DMS79 (cell line): ENCODE measurements at places on chromosomes 16 and 17.
A peak's percentile ranks its signal among the peaks of the same experiment; 100 is the strongest.

GRCh38 chr16:17235147-17235815, 235.5 kb downstream of the XYLT1 start:
- no peak for DNase-seq

DNA sequence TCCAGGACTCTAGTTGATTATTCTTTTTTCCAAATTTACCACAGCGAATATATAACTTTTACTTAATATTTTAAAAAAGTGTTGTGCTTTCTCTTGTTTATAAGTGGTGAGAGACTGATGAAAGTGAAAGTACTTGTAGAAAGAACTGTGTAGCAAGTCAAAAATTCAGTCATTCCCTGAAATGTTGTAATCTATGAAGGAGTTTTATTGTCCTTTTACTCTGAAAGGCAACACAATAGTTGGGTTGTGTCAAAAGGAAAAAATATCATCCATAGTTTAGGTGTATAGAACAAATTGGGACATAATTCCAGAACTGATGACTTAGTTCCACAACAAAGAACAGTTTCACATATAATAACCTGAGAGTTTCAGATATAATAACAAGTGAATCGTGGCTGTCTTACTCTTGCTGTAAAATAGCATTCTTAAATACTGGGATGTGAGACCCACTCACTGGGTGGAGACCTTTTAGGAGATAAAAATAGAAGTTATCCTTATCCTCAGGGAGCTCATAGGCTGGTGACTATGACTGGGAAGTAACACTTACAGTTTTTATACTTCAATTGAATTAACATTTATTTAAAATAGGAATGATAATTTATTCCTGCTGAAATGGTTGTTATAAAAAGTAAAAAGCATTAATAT, 20.6 kb downstream of the CYB5B start:
- no peak for DNase-seq

GRCh38 chr17:2990396-2990795, 73.0 kb downstream of the OR1D5 start:
- no peak for DNase-seq

DNA sequence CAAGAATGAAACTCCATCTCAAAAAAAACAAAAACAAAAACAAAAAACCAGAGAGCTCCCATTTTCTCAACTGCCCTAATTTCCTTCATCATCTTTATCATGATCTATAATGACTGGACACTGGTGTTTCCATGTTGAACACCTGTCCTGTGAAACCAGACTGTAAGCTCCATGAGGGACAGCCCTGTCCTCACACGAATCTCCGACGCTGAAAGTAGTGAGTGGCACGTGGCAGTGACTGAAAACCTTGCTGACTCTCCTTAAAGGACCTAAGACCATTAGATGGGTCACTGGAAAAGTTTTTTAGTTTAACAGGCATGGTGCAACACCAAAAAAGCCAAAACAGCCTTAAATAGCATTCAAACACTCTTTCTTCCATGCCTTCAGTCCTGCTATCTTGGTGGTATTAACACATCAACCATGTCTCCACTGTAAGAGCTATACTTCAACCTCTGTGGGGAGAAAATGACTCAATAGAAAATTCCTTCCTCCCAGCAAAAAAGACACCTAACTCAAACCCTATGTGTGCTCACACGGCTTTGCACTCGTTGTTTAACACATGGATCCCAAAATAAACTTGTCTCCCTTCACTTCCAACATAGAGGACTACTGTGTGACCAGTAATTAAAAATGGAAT, 8.3 kb downstream of the AXIN2 start:
- DNase-seq = no peak

DNA sequence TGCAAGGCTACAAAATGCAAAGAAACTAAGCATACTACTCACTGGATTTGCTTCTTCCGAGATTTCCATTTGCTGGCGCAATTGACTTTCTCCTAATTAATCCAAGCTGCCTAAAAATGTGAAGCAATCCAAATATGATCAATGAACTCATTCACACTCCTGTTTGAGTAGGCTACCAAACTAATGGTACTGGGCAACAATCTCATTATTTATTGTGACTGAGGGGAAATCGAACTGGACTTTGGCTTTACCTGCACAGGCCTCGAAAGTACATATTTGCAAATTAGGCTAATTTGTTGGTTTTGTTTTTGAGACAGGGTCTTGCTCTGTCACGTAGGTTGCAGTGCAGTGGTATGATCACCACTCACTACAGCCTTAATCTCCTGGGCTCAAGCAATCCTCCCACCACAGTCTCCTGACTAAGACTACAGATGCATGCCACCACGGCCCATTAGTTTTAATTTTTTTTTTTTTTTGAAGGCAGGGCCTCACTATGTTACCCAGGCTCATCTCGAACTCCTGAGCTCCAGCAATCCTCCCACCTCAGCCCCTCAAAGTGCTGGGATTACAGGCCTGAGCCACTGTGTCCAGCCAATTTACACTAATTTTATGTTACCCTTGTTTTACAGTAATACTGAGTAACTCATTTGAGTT, 2.6 kb downstream of the ERI2 start:
- no peak for DNase-seq

DNA sequence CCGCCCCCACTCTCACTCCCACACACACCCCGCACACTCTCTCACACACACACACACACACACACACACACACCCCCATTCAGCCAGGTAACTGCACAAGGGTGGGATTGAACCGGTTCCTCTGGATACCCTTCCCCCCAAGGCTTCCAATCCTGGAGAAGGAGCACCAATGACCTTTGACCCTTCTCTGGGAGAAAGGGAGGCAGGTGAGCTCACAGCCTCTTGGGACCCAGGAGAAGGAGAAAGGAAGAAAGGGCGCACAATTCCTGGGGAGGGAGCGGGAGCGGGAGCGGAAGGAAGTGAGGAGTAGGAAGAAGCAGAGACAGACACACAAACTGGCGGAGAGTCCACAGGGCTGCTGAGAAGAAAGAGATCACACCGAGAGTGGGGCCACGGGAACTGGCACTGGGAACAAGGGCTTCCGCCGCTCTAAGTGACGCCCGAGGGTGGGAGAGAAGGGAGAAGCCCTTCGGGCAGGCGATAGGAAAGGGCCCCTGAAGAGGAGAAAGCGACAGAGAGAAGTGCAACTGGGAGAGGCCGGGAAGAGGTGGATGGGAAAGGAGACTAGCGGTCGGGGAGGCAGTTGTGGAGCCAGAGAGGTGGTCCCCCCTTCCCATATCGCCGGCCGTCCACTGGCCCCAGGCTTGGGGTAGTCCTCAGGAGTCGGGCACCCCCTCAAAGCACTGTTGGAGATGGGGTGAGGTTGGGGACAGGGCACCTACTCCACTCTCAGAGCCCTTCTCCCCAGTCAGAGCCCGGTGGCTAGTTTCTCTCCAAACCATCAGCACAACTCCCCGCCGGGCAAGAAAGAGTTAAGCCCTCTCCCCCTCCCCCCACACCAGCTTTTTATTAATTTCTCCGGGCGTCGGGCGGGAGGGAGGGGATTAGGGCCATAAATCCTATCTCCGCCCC, 1.3 kb downstream of the SAMD14 start:
- no peak for DNase-seq

GRCh38 chr17:49745175-49746139, 18.5 kb downstream of the FAM117A start:
- no peak for DNase-seq

DNA sequence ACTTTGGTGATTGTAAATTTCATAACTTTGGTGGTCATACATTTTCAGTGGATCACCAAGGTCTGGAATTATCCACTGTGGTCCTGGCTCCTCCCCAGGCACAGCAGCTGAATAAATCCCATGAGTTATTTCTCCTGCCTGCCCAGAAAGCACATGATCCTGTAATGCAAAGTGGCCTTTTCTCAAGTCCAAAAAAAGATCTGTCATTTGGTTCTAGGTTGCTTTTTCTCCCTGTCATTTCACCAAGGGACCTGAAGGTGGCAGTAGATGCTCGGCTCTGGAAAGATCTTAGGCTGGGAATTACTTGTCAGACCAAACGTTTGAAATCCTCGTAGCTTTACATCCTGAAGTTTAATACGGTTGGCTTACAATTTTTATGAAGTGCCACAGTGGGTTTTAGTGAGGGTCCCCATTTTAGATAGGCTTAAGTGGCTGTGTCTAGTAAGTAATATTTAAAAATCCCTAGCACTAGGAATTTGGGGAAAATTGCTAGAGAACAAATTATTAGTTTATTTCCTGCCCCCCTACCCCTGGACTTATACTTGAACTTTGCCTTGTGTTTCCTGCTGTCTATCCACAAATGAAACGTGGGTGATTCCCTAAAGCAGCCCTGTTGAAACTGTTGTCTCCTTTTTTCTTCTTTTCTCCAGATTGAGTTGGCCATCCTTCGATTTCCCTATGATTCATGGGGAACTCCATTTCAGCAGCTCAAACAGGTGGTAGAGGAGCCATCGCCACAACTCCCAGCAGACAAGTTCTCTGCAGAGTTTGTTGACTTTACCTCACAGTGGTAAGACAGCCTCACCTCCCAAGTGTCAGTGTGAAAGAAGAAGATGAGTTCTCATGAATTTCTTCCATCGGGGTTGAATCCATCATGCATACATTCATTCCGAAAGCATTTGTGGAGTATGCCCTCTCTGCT, 111.7 kb downstream of the MAP2K6 start:
- no peak for DNase-seq

- DNase-seq = no peak
Observed at GRCh38 chr16:80150978-80151721, 389.6 kb upstream of the DYNLRB2 start.

DNA sequence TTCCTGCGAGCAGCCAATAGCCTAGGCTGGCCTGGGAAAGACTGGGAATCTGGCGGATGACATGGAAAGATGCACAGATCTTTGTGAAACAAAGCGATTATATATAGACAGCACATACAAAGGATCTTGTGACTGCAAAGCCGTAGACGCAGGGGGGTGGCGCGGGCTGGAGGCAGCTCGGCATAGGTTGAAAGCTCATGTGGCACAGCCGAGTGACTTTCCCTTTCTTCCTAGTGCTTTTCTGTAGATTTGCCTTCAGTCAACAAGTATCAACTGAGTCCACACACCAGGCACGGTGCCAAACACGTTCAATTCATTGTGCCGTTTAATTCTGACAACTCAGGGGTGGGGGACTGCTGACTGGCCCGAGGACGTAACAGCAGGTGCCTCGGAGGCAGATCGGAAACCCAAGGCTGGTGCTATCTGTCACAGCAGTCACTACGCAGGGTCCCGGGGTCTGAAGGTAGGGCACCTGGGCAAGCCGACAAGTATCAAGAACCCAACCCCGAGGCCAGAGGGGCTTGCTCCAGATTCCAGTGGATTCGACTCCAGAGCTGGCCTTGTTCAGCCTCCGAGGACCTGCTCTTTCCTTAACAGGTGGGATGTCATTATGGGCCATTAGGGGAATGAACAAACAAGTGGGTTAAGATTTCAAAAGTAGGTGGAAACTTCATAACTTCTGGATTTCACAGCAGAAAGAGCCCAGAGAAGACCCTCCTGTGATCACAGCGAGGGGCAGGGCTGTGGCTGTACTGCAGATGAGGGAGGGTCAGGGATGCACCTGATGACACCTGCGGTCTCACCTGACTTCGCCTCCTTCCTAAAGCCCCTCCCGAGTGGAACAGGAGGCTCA, 5.9 kb downstream of the PAM16 start:
- peak; percentile 29 for DNase-seq

GRCh38 chr17:43372273-43372911, 26.4 kb upstream of the ARL4D start:
- no peak for DNase-seq

- DNase-seq = no peak
Observed at GRCh38 chr16:65041667-65042066, 80.2 kb downstream of the CDH11 start.

DNA sequence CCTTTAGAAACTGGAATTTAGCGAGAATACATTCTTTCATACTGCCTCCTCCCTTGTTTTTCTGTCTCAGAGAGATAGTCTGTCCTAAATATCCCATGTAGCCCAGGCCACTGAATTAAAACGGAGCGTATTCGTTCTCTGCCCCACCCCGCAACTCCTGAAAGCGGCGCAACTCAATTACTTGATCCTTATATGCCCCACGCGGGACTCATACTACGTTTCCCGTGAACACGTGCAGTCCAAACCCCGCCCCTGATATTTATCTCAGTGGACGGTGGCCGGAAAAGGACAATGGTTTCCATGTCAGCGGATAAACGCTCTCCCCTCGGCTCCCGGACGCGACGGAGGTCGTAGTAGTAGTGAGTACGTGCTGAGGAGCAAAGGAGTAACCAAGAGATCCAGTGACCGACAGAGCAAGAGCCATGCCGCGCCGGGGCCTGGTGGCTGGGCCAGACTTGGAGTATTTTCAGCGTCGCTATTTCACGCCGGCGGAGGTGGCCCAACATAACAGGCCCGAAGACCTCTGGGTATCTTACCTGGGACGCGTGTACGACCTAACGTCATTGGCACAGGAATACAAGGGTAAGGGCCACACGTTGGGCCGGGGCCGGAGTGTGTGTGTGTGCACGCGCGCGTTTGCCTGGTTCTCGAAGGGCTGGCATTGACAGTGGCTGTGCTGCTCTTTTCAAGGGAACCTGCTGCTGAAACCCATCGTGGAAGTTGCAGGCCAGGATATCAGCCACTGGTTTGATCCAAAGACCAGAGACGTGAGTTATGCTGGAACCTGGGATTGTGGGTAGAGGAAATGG, at the start of gene CYB5D1:
Gene CYB5D1, plus strand, starts transcription at position 291 of the 809 bp plus-strand sequence. Its CDS starts 132 bp downstream, at position 423.
- peak; percentile 88 for DNase-seq

DNA sequence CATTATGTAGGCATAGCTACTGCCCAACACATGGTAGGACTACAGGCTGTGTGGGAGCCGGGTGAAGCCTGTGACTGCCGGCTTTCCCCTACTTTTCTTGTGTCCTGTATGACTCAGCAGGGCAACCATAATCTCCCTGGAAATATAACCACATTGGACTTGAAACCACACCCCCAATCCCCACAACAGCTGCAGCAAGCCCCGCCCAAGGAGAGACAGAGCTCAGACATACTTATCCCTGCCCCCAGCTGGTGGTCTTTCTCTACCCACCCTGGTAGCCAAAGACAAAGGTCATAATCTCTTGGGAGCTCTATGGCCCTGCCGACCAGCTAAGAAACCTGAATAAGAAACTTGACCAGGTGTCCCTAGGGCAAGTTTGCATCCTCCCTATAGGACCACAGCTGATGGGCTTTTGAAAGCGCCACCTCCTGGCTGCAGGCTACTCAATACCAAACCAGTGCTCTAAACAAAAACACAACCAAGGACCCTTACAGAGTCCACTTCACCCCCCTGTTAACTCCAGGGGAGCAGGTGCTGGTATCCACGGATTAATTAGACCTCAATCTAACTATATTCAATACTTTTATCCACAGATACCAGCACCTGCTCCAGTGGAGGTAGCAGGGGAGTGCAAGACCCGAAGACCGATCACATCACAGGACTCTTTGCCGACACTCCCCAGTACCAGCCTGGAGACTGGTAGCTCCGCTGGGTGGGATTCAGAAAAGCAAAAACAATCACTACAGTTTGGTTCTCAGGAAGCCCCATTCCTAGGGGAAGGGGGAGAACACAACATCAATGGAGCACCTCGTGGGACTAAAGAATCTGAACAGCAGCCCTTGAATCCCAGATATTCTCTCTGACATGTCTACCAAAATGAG, 91.2 kb downstream of the IRX5 start:
- DNase-seq = no peak

GRCh38 chr16:3158510-3159314, 23.9 kb downstream of the ZNF213 start:
- DNase-seq = peak; percentile 21

DNA sequence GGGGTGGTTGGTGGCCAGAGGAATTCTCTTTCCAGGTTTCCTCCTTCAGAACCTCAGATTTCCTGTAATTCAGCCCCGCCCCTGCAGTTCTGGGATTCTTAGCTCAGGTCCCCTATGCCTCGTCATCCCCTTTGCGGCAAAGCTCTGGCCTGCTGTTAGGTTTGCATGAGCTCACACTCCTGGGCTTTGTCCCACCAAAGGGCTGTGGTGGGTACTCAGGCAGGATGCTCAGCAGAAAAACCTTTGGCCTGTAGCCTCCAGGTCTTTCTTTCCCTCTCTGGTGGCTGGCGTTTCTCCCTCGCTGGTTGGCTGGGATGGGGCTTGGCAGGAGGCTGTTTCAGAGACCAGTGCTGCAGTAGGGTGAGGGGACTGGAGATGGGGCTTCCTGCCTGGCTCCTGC, 9.6 kb upstream of the PLEKHG4 start:
- DNase-seq = no peak
